ENCODE measurements at places on chromosomes 1 and 21. TPM values are rescaled to one million over a fixed set of nuclear protein-coding genes. Genes with fewer than 3 reads are reported as not detected.

DNA sequence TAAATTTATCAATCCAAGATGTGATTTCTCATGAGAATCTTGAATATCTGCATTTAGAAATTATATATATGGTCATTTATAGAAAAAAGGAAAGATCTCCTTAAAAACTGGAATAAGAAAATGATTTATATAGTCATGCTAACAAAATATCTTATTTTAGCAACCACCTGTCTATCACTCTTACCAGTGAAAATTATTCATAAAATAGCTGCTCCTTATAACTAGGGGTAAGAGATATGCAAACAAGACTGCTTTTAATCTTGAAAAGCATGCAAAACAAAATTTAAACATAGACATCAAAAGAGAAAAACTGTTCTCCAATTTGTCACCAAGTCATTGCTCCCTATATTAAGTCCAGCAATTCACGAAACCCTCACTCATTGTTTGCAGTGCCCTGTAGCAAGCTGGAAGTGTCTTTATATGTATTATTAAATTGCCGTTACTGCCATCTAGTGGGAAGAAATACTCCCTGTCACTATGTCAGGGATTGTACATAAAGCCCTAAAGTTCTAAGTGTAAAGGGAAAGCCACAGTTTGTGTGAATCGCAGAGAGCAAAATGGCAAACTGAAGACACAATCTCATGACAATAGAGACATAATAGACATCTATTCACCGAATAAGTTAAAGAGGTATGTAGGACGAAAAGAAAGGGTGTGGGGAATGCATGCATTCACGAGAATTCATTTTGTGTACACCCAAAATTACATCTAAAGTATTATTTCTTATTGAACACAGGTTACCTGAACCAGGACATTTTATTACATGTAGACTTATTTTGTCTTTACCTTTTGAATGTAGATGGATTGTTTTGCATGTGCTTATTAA, 600.5 kb downstream of the USP25 start:
- DNase-seq = no peak

- no peak for DNase-seq
Measured at GRCh38 chr1:57079454-57080157, 113.8 kb upstream of the C8B start.

- DNase-seq = peak; percentile 74
Measured at GRCh38 chr1:158285756-158286241, 3.9 kb upstream of the CD1C start.

DNA sequence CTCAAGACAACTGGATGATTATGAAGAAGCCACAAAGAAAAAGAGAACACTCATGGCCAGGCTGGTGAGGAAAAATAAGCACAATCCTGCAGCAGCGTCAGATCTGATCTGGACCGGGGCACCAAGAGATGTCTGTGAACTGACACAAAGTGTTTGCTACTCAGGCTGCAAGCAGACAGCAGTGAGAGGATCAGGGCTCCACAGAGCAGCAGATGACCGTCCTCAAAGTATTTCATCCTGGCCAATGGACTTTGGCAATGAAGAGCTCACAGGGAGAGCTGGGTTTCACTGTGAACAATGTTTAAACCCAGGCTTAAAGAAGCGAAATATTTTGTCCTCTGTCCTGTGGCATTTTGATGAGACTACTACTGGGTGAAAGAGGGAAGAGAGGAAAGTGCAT, 299.2 kb downstream of the GPATCH2 start:
- DNase-seq = no peak

GRCh38 chr1:3501856-3502640, 47.6 kb downstream of the ARHGEF16 start:
- DNase-seq = peak; percentile 84

LCE2A gene
- not detected for polyA plus RNA-seq

DNA sequence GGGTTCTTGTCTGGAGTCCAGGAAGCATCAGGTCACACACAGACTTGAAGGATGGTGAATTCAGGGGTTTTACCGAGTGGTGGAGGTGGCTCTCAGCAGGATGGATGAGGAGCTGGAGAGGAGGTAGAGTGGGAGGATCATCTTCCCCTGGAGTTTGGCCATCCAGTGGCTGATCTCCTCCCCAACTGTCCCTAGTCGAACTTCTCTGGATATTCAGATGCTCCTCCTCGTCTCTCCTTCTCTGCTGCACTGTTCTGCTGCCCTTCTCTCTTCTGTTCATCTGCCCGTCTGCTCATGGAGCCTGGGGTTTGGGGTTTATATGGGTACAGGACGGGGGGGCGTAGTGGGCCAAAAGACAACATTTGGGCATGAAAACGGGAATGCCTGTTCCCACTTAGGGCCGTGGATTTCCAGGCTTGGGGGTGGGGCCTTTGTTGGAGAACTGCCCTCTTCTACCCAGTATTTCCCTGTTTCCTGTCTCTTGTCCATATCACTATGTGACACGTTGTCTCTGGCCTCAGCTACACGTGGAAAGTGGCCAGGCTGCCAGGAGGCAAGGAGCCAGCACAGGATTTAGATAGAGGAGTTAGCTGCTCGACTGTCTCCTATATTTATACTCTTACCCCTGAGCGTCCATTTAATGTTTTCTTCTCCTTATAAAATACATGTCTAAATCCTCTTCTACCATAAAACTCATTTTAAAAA, 76.7 kb downstream of the SIPA1L2 start:
- DNase-seq = peak; percentile 85

NDC1 gene
- polyA plus RNA-seq = 15.4 TPM

RIMKLA gene
- polyA plus RNA-seq = 7.6 TPM

- DNase-seq = no peak
Measured at GRCh38 chr1:95033843-95034242, 38.9 kb downstream of the ALG14 start.

GRCh38 chr1:76585980-76586674, 281.2 kb upstream of the ST6GALNAC5 start:
- no peak for DNase-seq

- no peak for DNase-seq
Measured at GRCh38 chr1:197471248-197471985, 203.4 kb downstream of the CRB1 start.

GRCh38 chr1:15948595-15949452, 27.1 kb downstream of the ZBTB17 start:
- peak; percentile 92 for DNase-seq

DNA sequence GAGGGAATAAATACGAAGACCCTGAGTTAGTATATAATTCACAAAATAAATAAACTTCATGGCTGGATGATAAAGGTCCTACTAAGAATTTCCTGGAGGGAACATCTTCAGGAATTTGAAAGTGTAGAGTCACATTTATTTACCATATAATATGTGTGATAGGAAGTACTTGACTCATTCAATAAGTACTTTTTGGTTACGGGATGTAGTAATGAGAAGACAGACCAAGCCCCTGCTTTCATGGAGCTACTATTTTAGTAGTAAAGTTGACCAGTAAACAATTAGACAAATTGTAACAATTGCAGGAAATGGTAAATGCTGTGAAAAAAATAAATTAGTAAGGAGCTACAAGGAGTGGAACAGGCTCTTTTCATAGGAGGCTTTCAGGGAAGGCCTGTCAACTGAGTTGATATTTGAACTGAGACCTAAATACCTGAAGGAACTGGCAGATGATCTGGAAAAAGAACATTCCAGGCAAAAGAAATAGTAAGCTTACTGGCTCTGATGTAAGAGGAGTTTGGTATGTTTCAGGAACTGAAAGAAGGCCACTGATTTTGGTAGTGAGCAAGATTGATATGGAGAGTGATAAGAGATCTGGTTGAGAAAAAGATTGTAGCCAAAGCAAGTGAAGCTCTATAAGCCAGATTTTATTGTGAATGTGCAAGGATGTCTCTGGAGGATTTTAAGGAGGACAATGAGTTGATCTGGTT, 36.2 kb downstream of the CAMSAP2 start:
- DNase-seq = no peak

Data from sigmoid colon (tissue), 7 donors.